Epithelial cell of prostate (primary cell): ENCODE measurements at places on chromosomes 4 and X.

DNA sequence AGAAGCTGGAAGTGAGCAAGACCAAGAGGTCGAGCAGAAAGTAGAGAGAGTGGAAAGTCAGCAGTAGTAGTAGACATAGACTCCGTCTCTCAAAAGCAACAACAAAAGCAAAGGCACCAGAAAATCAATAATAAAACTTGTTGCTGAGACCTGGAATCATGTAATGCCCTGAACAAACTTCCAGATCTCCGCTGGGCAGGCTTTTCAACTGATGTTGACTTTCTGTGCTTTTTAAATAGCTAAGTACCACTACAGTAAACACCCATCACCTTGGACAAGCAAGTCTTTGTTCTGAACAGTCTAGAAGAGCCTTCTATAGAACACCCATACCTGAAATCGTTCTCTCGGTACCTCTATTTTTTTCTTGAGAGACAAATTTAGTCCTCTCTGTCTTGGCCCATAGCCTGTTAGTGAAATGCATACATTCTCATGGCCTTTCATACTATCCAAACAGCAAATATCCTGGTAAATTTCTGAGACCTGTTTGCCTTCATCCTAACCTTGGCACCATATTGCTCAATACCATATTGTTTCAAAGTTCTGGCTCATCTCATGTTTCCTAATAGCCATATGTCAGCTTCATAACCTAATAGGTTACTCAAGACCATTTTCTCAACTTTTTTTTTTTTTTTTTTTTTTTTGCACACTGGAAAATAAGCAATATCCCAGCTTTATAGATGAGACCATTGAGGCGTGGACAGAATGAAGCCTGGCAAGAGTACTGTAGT is 200.6 kb upstream of the RBPJ start:
- no peak for DNase-seq

GRCh38 chrX:120140293-120140981 is 18.0 kb upstream of the RHOXF2 start:
- DNase-seq = no peak

GRCh38 chrX:106415276-106415895 is 196.4 kb upstream of the RADX start:
- DNase-seq = no peak

- DNase-seq = no peak
Measured at GRCh38 chr4:179626687-179627086, 2184.4 kb upstream of the AGA start.

- DNase-seq = no peak
Measured at GRCh38 chr4:165328101-165328425, 594 bp downstream of the MSMO1 start.

- DNase-seq = no peak
Measured at GRCh38 chr4:104025251-104025650, 305.5 kb upstream of the TACR3 start.

DNA sequence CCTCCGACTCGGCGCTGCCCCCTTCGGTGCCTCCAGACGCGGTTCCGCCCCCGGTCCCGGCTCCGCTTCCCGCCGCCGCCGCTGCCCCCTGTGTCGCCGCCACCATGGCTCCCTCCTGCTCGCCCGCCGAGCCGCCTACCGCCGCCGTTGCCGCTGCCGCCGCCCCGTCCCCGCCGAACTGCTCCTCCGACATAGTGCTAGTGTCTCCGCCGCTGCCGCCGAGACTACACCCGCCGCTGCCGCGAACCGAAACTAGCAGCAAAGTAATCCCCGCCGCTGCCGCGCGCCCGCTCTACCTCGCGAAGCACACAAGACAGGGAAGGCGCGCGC is 340 bp downstream of the HNRNPD start:
- no peak for DNase-seq

- no peak for DNase-seq
Measured at GRCh38 chr4:5636766-5637670, 71.3 kb downstream of the EVC2 start.

DNA sequence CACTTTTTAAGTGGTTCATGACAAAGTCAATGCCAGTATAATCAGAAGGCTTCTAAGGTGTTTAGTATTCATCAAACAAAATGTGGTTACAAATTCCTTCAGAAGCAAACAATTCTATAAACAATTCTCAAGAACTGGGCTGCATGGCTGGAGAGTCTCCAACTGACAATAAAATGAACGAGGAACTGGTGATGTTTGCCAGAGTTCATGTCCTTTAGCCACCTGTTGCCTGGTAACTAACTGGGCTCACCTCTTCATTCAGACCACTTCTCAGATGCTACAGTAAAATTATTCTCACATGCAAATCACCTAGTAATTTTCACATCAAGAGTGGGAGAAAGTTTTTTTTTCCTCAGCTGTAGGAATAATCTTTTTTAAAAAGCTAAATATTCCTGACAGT is 53.3 kb downstream of the CAMK2D start:
- no peak for DNase-seq

GRCh38 chr4:16125571-16126445 is 42.0 kb upstream of the PROM1 start:
- DNase-seq = no peak
